ENCODE measurements at places on chromosomes 5 and 9.

DNA sequence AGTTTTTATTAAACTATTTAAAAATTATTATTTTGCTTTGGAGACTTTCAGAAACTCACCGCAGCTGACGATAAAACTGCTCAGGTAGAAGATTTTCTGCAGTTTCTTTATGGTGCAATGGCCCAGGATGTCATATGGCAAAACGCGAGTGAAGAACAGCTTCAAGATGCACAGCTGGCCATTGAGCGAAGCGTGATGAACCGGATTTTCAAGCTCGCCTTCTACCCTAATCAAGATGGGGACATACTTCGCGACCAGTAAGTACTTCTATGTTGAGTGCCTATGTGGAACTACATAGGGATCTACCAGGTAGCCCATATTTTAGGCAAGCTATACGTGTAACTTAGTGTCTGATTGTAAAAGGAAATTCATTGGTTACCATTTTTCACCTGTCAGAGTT lies 94.0 kb downstream of the GAPVD1 start:
- DNase-seq, result no peak

DNA sequence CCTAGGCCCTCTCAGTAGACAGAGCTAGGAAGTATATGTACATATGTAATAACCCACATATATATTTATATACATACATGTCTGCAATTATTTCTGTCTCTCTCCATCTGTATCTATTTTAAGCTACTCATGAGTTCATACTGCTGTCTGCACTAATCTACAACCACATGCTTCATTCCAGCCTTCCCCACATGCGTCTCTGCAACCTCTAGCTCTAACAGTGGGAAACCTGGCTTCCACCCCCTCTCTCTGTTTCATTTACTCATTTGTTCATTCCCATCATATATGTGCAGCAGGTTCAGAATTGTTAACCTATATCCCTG lies 23.3 kb downstream of the DCANP1 start:
- no peak for DNase-seq

- DNase-seq, result no peak
Measured at GRCh38 chr9:79692857-79693571, 121.2 kb downstream of the TLE4 start.

DNA sequence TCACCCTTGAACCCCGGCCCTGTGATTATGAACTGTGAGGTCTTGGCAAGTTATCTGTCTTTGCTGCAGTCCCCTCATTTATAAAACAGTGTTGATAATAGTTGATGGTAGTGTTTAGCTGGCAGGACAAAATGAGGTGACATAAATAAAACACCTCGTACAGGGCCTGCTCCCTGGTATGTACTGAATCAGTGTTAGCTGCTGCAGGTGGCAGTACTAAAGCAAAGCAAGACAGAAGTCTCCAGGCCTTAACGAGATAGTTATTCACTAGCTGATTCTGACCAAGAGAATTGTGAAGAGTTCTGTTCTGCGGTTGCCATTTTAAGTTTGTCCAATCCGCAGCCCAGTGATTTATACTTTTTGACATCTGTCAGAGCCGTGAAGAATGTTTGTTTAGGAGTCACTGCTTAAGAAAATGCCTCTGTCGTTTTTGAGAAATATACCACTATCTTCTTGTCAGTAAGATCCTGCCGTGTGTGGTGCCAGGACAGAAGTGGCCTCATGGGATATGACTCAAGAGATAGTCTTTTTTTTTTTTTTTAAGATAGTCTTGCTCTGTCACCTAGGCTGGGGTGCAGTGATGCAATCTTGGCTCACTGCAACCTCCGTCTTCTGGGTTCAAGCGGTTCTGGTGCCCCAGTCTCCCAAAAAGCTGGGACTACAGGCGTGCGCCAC lies 75.9 kb downstream of the KDM4C start:
- DNase-seq, result no peak

DNA sequence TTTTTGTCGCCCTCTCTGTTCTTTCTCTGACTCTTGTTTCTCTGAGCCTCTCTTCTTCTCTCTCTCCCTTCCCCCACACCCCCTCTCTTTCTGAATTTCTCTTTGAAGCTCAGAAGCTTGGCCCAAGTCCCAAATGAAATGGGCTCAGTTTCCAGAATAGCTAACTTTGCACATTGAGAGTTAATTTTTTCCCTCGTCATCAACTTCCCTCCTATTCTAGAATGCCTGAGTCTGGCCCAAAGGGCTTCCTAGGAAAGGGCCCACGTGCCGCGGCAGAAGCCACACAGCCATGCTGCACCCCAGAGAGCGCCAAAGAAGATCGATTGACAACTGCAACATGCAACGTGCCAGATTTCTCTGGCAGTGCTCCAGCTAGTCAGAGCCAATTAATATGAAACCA lies 588.8 kb upstream of the KLF4 start:
- no peak for DNase-seq

DNA sequence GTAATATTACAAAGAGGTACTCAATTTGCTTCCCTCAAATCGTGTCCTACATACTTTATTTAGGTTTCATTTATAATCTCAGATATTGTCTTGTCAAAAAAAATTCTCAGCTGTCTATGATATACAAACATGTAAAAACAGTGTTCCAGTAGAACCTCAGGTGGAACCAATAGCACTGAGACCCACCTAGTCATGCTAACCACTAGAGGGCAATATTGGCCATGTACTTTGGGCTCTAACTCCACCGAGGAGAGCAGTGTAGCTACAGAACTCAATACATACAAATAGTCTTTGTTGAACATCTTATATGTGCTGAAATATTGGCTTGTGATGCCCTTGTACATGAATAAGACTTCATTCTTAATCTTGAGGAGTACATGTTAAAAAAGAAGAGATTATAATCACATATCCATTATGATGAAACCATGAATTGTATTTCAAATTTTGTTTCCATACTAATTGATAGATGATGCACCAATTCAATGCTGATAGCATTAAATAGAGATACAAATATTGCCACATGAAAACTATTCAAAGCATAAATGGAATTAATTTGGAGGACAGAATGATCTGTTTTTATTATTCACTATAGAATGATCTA lies 71.2 kb upstream of the CNTLN start:
- DNase-seq, result peak; percentile 11

GRCh38 chr5:172440486-172440885 lies 13.8 kb downstream of the SH3PXD2B start:
- no peak for DNase-seq

DNA sequence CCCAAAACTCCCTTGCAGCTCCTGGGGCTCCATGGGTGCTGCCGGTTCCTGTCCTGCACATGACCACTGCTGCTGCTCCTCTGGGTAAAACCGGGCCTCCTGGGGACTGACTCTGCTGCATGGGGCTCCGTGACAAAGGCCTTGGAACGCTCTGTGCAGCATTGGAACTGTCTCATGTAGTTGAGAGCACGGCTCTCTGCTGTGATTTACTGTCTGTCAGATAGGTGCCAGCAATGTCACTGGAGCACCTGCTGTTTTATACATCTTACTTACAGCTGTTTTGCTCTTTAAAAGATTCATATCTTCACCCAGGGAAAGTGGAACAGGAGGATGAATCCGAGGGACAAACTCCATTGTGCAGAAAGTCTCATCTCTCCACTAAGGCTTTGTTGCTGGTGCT lies 138.1 kb downstream of the YIPF5 start:
- no peak for DNase-seq

- DNase-seq, result no peak
Measured at GRCh38 chr5:65721050-65721719, 724 bp downstream of the SGTB start.

GRCh38 chr9:78614892-78615291 lies 318.0 kb downstream of the PSAT1 start:
- no peak for DNase-seq

GRCh38 chr9:134339183-134339806 lies 13.0 kb downstream of the RXRA start:
- DNase-seq, result no peak

GRCh38 chr9:13513286-13513685 lies 233.8 kb upstream of the MPDZ start:
- no peak for DNase-seq

DNA sequence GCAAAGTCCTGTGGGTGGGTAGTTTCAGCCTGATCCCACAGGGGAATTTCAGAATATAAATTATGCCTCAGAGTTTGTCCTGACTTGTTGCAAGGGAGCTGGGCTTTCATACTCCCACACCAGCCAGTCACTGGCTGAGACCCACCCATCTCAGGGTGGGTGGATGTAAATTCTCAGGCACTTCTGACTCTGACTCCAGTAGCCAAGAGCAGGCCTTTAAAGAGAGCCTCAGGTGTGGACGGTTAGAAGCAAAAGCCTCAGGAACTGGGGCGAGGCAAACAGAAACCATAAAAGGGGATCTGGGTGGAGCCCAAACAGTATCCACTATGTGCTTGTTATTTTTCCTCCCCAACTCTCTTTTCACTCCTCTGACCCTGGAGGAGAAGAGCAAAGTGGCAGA lies 28.6 kb upstream of the FBXW11 start:
- DNase-seq, result no peak

DNA sequence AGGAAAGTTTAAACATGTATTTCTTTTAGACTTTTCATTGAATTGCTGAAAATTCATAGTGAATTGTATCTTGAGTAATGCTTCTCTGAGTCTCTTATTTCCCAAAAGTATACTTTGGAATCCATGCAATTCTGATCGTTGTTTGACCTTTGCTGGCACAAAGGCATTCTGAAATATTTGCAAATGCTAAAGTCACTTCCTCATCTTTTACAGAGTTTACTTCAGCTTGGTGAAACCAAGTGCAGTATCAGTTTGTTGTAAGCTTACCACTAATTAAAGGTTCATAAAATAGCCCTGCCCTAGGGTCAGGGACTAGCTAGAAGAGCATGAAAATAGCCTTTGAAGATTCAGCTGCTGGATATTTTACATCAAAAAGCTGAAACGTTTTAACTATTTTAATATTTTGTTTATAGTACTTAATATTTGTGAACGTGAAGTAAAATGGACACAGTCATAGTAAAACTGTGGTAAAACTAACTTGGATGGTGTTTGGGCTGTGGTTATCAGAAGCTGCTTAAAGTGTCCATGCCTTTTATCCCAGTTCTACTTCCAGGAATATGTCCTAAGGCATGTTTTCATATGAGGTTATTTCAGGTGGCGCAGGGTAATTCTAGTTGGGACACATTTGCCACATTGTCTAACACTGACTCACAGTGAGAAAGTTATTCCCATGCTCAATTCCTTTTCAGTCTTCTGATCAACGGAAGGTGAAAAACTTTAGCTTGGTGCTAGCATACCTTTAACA lies 45.3 kb downstream of the SLC22A5 start:
- DNase-seq, result no peak

GRCh38 chr5:8241558-8241957 lies 372.6 kb downstream of the MTRR start:
- no peak for DNase-seq

- no peak for DNase-seq
Measured at GRCh38 chr9:37550781-37551180, 25.4 kb downstream of the FBXO10 start.

DNA sequence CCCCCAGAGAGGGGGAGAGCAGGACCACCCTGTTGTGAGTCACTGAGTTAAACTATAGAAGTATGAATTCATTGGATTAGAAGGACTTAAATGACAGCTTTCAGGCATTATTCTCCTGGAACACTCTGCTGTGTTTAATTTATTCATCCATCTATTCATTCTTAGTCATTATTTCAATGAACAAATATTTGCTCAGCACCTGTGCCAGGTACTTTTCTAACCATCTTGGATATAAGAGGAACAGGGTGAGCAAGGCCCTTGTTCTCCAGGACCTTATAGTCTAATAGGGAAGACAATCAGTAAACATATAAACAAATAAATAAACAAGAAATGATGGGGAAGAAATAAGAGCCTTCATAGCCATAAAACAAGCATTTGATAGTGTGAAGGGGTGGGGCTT lies 483.9 kb upstream of the BRINP1 start:
- peak; percentile 70 for DNase-seq

- no peak for DNase-seq
Measured at GRCh38 chr5:55160493-55161209, 680 bp downstream of the GPX8 start.

GRCh38 chr5:154478224-154478565 lies at the start of gene HAND1:
TSS of gene HAND1 (minus strand) at chr5:154478227. CDS start at chr5:154478008, 219 bp downstream.
- peak; percentile 42 for DNase-seq

GRCh38 chr9:109158651-109159050 lies 8.4 kb downstream of the FRRS1L start:
- DNase-seq, result no peak

DNA sequence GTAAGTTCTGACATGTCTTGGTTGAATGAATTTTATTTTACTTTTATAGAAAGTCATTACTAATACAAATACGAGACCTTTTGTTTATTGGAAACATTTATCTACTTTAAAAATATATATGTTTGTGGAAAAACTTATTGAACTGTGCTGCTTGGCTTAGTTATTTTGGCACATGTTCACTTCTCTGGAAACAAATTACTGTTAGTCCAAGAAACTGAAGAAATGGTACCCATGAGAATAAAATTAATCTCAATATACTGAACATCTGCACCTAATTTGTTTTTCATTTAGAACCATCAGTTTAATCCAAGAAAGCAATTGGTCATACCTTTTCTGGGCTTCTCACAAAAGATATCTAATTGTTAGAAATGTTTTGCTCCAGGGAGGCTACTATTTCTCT lies 32.2 kb downstream of the INVS start:
- DNase-seq, result no peak

DNA sequence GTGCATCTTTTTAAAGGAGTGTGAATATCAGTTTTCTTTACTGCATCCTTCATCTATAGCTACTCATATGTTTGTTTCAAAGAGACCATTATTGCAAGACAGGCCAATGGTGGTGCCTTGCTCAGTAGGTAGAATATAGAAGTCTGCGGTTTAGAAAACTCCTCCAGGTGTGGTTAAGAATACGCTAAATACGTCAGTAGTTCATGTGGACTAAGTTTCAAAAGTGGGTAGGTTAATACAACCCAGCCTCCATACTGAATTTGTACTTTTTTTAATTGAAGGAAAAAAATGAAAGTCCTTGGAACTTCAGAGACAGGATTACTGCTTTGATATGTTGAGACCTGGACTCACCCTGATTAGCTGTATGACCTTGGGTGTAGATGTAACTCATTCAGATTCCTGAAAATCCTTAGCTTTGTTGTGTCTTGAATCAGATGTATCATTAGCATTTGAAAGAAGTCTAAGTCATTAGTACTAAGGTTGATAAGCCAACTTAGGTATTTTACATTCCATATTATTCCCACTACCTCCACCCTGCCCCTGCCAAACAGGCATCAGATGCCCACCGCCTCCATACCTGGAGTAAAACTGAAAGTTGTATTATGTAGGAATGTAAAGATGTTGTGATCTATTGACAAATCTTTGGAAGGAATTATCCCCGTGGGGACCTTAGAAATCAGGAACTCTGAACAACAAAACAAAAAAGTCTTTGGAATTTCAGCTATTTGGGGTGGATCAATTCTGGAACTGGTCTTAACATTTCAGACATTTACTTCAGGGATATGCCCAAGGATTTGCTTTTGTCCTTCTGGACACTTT lies 6.1 kb downstream of the BASP1 start:
- DNase-seq, result no peak

- no peak for DNase-seq
Measured at GRCh38 chr5:98103807-98104206, 669.7 kb upstream of the RGMB start.
